ENCODE measurements at places on chromosomes 3 and 15. TPM values are rescaled to one million over a fixed set of nuclear protein-coding genes. Genes with fewer than 3 reads are reported as not detected.

DNA sequence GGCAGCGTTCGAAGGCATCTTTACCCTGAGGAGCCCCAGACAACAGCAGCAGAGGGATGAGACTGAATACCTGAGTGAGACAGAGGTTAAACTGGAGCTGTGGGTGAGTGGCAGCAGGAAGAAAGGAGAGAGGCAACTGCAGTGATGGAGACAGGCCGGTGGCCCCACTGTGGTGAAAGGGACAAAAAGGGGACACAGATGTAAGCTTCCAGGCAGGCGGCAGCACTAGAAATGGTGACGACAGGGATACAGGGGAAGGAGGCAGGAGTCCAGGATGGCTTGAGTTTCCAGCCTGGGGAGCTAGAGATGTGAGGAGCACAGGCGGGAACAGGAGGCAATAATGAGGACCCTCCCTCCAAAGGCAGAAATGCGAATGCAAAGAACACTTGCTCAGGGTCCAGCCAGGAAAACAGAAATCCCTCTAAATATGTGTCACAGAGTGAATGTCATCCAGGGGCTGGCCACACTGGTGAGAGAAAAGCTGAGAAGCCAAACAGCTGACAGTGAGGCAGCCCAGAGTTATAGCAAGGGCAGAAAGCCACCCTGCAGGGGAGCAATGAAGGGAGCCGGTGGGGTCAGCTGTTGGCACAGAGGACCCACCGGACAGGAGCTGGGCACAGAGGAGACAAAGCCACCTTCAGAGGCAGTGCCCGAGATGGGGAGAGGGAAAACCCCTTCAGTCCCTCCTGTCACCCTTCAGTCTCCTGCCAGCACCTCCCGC lies 70.1 kb downstream of the TBC1D2B start:
- no peak for DNase-seq

DNA sequence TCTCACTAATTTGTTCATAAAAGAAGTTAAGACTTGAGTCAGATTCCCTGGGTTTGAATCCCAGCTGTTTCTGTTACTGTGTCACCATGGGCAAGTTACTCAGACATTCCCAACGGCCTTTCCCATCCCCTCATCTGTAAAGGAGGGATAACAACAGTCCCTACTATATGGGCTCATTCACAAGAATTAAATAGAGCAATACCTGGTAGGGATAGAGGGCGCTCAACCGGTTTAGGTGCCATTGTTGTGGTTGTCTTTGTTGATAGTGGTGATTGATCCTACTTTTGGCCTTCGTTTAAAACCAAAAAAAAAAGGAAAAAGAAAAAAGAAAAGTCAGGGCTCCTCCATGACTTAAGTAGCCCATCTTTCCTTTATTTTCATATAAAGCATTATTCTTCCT lies 563.1 kb downstream of the GRM7 start:
- no peak for DNase-seq

CD86 gene
- not detected for total RNA-seq

GRCh38 chr15:75782926-75783325 lies 60.3 kb upstream of the UBE2Q2 start:
- no peak for DNase-seq

DNA sequence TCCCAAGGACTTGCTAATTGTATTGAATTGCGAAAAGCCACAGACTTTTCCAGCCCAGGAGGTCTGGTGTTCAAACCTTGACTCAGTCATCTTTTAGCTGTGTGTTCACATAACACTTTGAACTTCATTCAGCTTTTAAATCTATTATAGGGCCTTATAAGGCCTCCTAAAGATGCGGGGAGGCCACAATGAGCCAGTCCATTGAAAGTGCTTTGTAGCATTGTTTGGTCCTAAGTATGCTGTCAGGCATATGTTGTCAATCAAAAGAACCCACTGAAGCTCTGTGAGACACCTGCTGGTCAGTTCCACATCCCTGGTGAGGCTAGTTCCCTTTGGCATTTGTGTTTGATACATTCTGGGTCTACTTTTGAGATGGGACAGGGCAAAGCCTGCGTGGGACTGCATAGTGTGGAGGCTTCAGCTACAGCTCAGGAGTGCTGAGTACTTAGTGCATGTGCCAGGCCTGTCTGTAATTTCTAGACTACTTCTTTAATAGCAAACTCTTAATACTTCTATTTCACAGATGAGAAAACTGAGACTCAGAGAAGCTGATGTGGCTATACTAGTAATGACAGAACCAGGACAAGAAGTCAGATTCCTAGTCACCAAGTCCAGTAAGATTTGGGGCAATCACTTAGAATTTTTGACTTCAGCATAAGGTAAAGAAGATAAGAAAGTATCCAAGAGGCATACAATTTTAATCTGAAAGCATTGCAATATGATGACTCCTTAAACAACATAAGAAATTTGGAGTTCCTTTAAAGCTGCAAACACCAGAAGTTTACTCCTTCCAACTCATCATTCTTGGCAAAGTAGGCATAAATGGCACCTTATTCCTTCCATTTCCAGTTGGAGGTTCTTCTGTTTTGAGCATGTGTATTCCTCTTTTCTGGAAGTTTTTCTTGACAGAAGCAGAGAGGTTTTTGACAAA lies 213.0 kb downstream of the PDCD6IP start:
- DNase-seq: no peak

DNA sequence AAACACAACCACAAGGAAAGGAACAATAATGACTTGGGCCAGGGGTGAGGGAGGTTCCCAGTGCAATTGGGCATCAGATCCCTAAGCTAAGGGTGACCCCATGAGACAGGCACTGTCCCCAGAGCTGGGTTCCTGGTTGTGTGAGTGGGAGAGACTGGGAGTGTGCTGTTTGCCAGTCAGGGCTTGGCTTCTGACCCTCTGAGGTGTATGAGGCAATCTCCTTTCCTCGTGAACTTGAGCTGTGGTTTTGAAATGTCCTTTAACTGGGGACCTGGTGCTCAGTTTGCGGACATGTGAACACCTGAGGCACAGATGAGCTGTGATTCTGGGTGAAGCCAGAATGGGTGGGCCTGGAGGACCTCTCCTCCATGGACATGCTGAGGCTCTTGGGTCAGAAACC lies 58.5 kb upstream of the PLXNA1 start:
- no peak for DNase-seq

DNA sequence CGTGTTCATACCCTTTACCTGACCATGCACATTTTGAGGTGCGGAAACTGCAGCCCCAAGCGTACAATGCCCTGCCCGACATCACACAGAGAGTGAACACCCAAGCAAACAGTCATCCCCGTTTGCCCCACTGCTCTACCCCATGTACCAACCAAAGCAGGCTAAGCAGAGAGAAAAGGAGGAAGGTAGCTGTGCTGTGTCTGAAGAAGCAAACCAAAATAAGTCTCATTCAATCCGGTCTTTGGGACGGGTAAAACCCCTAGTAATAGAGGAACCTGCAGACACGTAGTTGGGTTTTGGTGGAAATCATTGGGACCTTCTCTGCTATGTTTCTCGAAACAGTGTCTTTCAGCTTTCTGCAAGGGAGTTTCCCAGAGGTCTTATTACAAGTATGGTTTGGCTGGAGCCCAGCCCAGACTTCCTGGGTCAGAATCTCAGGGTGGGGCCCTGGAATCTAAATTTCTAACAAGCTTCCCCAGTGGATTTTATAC lies 164.6 kb upstream of the HES1 start:
- DNase-seq: peak; percentile 73

- no peak for DNase-seq
Measured at GRCh38 chr15:31371520-31372240, 45.0 kb downstream of the KLF13 start.

- no peak for DNase-seq
Measured at GRCh38 chr3:35789042-35789831, 149.9 kb downstream of the ARPP21 start.

NDN gene
- 10.9 TPM for total RNA-seq

DNA sequence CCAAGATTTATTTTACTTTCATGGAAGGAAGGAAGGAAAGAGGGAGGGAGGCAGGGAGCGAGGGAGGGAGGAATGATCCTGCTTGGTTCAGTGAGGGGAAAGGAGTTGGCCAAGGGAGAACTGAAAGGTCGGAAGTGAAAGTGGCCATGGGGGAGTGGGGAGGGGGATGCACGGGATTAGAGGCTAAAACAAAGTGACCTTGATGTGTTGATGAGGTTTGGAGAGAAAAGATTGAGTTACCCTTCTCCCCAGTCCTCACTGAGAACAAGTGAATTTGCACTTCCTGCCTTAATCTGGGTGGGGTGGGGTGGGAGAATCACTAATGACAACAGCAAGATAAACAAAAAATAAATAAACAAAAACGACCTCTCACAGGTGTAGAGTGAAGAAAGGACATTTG lies 212.0 kb upstream of the TLE3 start:
- no peak for DNase-seq

- no peak for DNase-seq
Measured at GRCh38 chr3:139109271-139109670, 64.6 kb upstream of the PRR23C start.

DNA sequence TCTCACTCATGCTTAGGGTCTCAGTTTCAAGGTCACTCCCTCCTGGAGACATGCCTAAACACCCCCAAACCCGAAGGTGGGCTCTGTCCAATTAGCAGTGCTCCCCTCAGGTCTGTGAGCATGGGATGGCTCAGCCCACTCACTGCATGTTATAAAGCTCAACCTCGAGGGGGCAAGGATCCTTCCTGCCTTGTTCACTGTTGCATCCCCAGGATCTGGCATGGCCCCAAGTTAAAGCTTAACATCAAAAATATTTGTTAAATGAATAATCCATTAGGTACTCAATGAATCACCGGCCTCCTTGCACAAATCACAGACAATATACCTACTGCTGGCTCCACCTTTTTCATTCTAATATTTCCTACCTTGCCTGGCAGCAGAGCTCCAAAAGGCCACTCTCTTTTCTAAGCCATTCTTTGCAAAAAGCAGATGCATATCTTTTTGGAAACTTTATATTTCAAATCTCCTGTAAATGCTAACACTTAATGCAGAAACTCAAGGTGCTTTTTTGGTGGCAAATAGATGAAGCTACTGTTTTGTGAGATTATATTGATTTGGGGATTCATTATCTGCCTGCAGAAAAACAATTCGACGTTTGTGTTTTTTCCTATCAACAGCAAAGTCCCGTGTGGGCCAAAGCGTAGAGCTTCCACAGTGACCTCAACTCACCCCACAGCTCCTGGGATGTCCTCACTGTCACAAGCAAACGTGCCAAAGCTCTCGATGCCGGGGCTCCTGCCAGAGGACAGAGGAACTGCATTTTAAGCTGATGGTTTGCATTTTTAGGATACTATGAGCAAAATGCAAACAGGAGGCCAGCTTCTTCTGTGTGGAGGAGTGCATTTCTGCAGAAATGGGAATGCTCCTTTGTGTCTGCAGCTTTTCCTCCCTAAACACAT lies 35.4 kb downstream of the PCOLCE2 start:
- peak; percentile 92 for DNase-seq

DNA sequence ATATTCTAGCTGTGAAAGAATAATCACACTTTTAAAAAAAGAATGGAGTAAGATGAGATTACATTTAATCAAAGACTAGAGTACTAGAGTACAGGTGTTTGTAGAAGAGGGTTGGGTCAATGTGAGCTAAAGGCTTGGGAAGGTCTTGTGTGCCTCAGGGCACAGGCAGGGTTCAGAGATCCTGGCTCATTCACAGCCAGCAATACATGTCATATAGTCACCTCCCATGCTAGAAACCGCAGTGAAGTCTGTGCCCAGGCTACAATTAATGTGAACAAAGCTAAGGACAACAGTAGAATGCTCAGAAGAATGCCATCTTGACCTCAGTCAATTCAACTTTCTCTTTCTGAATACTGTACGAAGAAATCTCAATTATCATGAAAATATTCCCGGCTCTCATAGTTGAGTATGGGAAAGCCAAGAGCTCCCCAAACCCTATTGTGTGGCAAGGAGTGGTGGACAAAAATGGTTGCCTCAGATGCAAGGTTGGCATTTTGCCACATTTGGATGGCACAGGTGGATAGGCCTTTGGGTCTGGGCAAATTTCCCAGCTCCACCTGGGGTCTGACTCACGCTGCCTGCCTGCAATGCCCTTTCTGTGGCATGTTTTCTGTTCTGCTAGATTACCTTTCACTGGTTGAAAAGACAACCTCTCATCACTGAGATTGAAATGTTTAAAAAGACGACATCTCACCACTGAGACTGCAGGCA lies 70.2 kb downstream of the NMD3 start:
- DNase-seq: peak; percentile 80

- DNase-seq: no peak
Measured at GRCh38 chr3:148737104-148737530, 39.4 kb downstream of the AGTR1 start.

- no peak for DNase-seq
Measured at GRCh38 chr15:51126842-51127241, 32.1 kb upstream of the TNFAIP8L3 start.

DNA sequence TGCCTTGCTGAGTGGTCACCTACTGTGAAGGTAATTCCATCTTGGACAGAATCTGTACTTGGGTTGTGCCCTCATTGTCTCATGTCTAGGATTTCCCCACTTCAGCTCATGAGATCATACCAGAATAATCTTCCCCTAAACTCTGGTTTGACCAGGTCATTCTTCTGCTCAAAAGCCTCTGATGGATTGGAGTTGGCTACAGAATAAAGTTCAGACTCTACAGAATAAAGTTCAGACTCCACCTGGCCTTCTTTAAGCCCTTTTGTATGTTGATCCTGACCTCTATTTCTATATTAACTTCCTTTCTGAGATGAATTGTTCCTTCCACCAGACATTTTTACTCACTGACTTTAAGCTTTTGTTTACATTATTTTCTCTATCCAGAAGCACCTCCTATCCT lies 6.4 kb upstream of the GLCE start:
- DNase-seq: peak; percentile 8

DNA sequence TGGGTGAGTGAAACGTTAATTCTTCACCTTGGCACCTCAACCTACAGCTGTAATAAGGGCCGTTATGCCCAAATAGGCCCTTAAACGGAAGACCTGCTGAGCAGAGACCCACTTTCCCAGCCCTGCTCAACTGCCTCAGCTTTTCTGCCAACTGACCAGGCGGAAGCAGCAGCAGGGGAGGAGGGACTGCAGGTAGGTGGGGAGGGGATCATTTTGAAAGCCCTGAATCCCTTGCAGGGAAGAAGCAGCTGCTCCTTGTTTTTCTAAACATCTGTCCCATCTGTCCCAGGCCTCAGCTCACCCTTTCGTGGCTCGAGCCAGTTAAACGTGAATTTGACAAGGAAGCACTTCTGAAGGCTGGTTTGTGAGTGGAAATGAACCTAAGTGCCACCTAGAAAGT lies 978 bp upstream of the CMC1 start:
- no peak for DNase-seq

MGA gene
- 21.1 TPM for total RNA-seq

DNA sequence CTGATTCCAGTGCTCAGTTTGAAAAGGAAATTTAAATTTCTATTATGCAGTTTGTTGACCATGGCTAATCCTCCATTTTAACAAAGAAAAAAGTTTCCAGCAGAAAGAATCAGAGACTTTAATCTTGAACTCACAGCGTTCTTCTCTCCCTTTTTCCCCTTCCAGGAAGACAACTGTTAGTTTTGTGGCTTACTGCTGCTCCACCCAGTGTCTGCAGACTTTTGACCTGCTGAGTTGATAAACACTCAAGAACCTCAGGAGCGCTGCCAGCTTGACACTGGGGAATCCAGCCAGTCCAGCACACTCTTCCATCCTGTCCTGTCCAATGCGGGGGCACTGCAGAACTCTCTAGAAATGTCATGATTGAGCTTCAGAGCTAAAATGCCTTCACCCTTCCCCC lies 134.6 kb downstream of the LRRC28 start:
- no peak for DNase-seq
